GM12891 (cell line): ENCODE measurements at places on chromosomes 16 and 17.
A peak's percentile ranks its signal among the peaks of the same experiment; 100 is the strongest.

DNA sequence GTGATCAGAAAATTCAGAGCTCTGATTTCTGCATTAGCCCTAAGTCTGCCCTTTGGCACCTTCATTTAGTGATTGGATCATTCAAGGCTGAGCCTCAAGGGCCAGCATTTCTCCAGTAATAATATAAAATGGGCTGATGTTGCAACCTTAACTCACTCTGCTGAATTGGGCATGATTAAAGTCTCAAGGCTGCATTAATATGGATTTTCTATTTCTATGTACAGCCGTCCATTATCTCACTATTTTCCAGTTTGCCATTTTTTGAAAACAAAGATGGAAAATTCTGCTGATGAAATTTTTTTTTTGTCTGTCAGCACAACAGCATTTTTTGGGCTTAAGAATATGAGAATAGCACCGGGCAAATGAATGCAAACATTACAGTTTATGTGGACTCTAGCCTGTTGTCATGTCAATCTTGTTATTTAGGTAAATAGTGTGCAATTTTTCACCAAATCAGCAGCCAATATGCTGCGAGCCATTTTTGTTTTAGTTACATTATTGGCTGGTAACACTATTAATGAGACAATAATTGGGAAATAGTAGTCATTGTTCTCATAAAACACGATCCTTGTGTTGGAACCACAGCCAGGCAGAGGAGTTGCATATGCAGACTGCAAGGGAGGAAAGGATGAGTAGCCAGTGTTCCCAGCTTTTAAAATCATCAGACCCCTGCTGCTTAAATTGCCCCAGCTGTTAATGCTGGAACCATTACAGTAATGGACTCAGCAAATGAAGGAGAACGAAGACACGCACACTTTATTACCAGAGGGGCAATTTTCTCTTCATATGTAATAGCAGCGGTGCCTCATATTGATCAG, 10.5 kb downstream of the FTO start:
- no peak for DNase-seq

- DNase-seq, result peak; percentile 51
These were observed 852 bp downstream of the MARVELD3 start for GRCh38 chr16:71626858-71627213.

DNA sequence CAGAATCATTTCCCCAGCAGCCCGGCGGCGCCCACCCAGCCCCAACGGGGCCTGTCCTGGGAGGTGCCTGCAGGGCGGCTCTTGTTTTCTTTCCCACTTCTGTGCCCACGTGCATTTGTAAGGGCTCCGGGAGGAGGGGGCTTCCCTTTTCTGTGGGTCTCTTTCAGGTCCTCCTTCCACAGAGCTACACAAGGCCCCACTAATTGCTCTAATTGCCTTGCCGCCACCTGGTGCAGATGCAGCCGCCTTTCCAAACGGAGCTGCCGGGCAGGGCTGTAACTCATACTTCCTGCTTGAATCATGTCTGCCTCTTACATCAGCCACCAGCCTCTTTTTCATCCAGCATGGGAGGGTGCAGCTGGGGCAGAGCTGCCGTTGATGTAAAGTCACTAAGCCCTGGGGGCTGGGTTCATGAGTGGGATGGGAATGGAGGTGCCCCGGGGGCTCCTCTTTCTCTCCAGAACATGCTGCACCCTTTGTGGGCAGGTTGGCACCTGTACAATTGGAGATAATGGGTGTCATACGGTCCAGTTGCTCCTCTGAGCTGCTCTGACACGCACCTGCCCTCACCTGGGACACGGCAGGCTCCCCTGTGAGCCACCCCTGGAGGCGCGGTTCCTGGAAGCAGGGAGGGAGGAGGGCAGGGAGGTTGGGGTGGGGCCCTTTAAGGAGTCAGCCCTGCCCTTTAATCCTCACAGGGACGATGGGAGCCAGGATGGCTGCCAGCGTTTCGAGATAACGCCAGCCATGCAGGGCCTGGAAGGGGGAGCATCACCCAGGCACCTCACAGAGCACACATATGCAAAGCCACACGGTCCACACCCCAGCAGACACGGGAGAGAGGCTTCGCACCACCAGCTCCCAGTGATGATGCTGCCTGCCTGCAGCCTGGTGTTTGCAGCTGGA, 41.1 kb upstream of the KLHDC4 start:
- no peak for DNase-seq

GRCh38 chr16:53495325-53495724, 7.7 kb downstream of the AKTIP start:
- no peak for DNase-seq

DNA sequence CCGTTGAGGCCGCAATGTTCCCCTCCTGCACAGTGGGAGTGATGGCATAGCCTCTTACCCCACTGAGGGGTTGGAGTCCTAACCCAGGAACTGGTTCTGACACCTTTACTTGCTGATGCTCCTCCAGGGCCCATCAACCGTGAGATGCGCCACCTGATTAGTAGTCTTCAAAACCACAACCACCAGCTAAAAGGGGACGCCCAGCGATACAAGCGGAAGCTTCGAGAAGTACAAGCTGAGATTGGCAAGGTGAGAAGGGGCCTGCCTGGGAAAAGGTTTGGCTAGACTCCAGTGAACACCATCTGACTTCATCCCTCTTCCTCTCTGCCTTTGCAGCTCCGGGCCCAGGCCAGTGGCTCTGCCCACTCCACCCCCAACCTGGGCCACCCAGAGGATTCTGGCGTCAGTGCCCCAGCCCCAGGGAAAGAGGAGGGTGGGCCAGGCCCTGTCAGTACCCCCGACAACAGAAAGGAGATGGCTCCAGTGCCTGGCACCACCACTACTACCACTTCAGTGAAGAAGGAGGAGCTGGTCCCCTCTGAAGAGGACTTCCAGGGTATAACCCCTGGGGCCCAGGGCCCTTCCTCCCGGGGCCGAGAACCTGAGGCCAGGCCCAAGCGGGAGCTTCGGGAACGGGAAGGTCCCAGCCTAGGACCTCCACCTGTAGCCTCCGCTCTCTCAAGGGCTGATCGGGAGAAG, 5.8 kb downstream of the RNF40 start:
- no peak for DNase-seq

DNA sequence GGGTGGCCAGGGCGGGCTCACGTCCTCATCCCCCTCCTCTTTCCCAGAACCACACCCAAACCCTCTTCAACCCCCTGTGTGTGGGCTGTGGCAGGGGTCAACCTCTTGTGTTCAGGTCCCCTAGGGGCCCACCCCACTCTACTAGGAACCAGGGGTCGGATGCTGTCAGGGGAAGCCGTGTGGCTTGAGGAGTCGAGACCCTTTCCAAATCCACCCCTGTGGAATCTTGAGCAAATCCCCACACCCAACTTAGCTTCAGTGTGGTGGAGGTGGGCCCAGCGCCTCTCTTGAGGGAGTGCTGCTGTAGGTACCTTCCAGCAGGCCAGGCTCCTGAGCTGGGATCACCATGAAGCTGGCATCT, 121.5 kb downstream of the MRM1 start:
- no peak for DNase-seq

DNA sequence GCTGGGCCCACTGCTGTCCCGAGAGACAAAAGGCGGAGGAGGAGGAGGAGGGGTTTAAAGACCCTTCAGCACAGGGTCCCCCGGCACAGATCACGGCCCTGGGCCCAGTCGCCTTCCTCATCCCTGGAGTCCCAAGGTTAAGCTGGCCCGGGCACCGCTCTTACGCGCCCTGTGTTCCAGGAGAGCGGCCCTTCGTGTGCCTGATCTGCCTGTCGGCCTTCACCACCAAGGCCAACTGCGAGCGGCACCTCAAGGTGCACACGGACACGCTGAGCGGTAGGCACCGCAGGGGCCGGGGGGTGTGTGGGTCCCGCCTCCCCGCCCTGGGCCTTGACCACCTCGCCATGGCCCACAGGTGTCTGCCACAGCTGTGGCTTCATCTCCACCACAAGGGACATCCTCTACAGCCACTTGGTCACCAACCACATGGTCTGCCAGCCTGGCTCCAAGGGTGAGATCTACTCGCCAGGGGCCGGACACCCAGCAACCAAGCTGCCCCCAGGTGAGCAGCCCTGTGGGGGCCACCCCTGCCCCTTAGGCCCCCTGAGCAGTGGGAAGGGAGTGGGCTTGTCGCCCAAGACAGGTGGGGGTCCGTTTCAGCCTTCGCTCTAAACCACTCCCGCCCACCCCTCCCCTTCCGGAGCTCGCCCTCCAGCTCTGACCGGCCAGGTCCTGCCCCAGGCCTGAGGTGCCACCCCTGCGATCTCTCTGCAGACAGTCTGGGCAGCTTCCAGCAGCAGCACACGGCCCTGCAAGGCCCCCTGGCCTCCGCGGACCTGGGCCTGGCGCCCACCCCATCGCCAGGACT, 37.6 kb upstream of the ZC3H18 start:
- no peak for DNase-seq

DNA sequence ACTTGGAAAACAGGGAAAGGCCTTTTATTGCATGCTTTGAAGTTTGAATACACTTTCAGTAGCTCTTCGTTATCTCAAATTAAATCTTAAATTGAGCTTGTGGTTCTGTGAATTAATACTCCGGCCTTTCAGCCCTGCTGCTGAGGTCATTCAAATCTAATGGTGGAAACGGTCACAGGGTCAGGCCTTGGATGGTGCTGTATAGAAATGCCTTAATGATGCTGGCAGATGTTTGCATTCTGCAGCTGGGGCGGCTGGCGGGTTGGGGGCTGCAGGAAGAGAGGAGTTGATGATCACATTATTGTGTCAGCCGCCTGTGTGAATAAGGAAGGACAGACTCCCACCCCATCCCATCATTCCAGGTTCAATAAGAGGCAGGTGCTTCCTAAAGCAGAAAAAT, 723.6 kb downstream of the WWOX start:
- no peak for DNase-seq

DNA sequence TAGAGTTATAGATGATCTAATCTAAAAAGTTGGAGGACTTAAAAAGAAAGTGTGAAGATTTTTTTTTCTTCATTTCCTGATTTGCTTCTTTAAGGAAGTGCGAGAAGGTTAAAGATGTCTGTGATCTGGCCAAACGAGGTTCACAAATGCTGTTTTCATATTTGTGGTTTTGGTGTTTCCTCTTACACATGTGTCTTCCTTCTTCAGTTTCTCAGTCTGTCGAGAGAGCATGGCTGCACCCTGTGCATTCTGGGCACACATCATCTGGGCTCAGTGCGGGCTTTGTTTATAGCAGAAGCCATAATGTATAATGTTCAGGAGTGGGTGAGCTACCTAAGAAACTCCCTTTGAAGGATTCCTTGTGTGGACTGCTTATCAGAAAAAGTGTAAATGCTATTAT, 260.4 kb upstream of the TBX2 start:
- DNase-seq, result peak; percentile 55

DNA sequence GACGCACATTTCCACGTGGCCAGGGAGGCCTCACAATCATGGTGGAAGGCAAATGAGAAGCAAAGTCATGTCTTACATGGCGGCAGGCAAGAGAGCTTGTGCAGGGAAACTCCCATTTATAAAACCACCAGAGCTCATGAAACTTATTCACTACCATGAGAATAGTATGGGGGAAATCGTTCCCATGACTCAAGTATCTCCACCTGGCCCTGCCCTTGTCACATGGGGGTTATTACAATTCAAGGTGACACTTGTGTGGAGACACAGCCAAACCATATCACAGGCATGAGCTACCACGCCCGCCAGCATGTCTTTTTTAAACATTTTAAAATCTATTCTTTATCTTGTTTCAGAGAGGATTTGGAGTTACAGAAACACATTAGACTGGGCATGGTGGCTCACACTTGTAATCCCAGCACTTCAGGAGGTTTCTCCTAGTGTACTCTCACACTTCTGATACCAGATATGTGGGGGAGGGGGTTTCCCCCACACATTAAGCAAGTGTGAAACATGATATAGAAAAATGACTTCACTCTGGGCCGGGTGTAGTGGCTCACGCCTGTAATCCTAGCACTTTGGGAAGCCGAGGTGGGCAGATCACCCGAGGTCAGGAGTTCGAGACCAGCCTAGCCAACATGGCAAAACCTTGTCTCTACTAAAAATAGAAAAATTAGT, 5.6 kb upstream of the ATMIN start:
- no peak for DNase-seq

GRCh38 chr16:12186774-12187335, 210.3 kb downstream of the SNX29 start:
- no peak for DNase-seq

GRCh38 chr16:53484542-53484941, 18.5 kb downstream of the AKTIP start:
- no peak for DNase-seq

GRCh38 chr16:35733971-35734702, 2274.7 kb downstream of the TP53TG3F start:
- DNase-seq, result no peak

DNA sequence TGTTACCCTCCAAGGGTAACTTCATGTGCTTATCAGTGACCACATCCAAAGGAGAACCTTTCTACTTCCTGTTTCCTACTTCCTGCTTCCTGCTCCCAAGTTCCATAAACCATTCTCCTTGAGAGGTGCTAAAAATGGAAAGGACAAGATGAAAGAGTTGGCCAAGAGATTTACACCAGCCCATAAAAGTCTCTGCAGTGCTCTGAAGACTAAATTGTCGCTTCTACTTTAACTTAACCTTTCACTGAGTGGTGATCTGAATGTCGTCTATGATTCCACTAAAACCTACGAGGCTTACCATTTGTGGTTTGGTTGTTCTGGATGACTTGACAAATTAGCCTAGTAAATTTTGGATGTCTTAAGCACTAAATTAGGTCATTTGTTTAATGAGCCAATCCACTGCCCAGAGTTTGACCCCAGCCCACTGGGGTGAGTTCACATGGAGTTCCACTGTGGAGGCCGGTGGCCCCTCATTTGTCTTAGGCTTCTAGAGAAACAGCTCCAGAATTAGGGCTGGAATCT, 333.1 kb downstream of the FOXL1 start:
- DNase-seq, result no peak

GRCh38 chr16:49023050-49023449, 258.6 kb downstream of the CBLN1 start:
- no peak for DNase-seq

DNA sequence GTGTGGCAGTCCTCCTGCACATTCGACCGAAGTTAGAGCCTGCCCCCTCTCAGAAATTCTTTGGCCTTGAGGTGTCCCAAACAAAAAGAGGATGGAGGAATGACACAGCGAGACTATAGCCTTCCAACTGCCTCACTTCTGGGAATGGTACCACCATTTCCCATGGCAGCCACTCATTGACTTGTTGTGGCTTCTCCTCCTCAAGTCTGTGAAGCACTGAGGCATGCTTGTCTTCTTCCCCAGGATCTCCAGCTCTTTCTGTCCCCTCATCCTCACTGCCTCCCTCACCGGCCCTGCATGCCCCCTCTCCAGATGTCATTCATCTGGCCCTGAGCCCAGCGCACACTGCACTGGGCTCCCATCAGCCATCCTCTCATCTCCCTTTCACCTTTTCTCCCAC, 43.7 kb upstream of the DNAH9 start:
- DNase-seq, result no peak

DNA sequence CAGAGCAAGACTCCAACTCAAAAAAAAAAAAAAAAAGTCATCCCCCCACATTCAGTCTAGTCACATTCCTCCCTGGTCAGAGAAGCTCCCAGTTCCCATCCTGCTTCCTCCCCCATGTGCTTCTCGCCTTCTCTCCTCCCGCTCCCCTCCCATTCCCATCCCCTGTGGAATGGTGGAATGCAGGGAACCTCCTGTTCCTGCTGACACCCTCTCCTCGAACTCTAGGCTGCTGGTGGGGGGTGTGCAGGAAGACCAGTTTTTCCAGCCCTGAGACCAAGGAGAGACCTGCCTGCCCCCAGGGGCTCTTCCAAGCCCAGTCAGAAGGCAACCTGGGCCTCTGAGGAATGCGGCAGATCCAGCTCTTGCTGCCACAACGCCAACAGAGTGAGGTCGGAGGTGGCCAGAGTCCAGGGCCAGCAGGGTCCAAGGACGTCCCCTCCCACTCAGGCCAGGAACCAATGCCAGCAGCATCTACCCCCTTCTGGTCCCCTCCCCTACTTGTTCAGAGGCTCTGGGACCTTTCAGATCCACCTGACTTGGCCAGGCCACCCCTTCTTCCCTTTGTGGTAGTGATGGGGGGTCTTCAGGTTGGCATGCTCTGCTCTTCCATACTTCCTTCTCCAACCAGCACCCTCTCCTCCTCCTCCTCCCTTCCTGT, 39.3 kb upstream of the TAC4 start:
- DNase-seq, result no peak
